ENCODE measurements at places on chromosomes 1 and 21. TPM values are rescaled to one million over a fixed set of nuclear protein-coding genes. Genes with fewer than 3 reads are reported as not detected.

GRCh38 chr1:90716243-90716551 lies 905 bp downstream of the BARHL2 start:
- DNase-seq, result no peak

NUP210L gene
- total RNA-seq, result 0.48 TPM

- no peak for DNase-seq
These were observed 7.0 kb downstream of the GPR37L1 start for GRCh38 chr1:202129453-202130296.

DNA sequence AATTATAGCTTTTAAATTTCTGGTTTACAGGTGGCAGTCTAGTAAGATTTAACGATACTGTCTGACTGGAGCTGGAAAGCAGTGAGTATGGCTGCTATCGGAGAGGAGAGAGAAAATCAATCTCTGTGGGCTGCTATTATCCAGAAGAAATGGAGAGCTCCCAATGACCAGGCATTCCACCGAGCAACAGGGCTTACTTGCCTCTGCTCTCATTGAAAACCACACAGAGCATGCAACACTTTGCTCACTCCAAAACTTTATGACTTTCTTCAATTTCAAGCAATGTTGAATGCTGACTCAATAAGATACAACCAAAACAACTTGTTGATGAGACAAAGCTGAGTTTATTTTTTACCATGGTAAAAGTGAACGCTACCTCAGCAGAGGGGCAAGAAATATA lies 337.0 kb upstream of the NCAM2 start:
- DNase-seq, result no peak

- no peak for DNase-seq
These were observed 9.1 kb upstream of the MTF1 start for GRCh38 chr1:37868466-37868865.

DNA sequence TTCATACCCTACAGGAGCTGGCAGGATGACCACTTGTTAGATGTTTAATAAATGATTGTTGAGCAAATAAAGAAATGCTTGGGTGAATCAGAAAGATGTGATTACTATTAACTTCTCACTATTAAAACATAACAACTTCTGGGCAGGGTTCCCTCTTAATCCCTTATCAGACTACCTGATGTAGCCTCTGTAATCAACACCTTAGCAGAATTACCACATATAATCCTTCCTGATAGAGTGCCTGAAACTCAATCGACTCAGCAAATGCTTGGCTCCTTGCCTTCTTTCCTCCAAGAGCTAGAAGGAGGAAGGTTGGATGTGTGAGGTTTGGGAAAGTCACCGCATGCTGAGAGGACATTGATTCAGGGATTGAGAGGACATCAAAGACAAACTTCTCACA lies 34.8 kb upstream of the DSCAM start:
- DNase-seq, result no peak

DNA sequence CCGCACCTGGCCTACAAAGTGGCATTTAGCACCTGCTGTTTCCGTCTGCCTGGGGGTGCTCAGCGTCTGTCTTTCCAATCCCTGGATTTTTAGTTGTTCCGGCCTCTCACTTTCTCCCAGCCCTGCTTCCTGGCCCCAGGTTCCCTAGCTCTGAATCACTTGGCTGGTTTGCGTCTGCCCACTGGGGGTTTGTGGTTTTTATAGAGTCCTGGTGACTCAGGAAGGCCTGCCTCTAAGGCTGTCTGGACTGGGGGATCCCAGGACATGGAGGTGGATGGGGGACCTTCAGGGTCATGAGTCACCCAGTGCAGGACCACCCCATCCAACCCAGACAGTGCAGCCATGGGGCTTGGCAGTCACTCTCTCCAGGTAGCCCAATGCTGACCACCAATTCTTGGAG lies 53.5 kb downstream of the MRPL37 start:
- no peak for DNase-seq

GRCh38 chr1:78003070-78003746 lies 1.5 kb upstream of the DNAJB4 start:
- no peak for DNase-seq

GRCh38 chr1:161721738-161722343 lies 497 bp downstream of the FCRLB start:
- no peak for DNase-seq

NBPF4 gene
- not detected for total RNA-seq

GRCh38 chr1:94883691-94884090 lies 43.2 kb downstream of the CNN3 start:
- no peak for DNase-seq

DNA sequence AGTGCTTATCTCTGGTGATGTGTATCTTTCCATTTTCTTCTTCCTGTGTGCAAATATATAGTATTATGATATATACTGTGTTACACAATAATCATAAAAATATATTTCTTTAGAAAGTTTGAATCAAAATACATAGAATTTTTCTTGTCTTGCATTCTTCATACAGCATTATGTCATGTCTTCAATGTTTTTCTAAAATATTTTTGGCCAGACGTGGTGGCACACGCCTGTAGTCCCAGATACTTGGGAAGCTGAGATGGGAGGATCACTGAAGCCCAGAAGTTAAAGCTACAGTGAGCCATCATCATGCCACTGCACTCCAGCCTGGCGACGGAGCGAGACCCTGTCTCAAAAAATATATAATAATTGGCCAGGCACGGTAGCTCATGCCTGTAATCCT lies 41.6 kb downstream of the IL6R start:
- DNase-seq, result no peak

MAP10 gene
- 2.3 TPM for total RNA-seq

- DNase-seq, result no peak
These were observed 17.1 kb downstream of the ZBTB17 start for GRCh38 chr1:15958793-15959192.

DNA sequence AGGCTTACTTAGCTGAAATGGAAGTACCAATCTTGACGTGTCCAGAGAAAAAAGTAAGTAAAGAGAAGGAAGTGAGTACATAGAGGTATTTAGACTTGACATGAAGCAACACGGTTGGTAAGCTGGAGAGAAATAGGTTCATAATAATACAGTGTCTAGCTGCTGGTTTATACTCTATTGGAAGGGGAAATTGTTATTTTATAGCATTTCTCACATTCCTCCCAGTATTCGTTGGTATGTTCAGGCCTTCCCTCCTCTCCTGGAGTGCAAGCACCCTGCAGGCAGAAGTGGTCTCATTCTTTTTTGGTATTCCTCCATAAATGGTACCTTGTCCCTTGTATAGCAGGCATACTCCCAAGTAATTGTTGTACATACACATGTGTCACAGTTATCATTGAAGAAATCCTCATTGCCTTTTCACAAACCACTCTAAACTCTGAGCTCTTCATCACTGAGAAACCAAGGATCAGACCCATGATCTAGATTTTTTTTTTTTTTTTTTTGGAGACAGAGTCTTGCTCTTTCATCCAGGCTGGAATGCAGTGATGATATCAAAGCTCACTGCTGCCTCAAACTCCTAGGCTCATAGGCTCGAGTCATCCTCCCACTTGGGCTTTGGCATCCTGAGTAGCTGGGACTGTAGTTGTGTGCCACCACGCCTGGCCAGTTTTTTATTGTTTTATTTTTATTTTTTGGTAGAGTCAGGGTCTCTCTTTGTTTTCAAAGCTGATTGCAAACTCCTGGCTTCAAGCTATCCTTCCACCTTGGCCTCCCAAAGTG lies 9.8 kb upstream of the IPO9 start:
- DNase-seq, result no peak

S100A7 gene
- not detected for total RNA-seq

DNA sequence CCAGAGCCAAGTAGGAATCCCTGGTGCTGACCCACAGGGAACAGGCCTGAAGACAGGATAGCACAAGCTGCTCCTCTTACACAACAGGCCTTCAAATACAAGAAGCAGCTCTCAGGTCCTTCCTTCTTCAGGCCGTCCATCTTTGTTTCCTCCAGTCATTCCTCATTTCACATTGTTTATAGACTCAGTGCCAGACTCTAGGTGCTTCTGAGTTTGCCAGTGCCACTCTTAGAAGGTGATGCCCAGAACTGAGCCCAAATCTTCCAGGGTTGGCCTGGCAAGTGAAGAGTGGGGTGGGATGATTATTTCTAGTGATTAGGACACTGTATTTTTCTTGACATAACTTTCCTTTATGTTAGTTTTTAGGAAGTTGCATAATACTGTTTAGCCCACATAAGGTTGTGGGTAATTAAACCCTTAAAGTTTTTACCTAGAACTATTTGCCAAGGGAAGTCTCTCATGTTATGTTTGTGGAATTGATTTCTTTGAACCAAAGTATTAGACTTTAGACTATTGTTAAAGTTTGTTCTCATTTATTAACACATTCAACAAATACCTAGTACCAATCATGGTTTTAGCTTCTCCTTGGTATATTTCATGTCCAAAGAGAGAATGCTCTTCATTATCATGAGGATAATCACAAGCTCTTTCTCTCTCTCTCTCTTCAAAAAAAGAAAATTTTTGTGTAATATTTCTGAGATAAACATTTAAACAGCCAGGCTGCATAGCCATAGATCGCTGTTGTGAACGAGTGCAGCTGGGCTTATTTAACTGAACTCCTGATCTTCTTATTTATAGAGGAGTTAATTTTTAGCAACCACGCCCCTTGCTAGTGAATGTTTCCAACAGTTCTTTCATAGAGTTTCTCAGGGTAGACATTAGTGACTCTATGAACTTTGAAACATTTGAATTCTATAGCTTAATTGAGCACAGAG lies 47.7 kb downstream of the PGM1 start:
- no peak for DNase-seq

- DNase-seq, result no peak
These were observed 113.2 kb upstream of the CYYR1 start for GRCh38 chr21:26686278-26686677.

EVA1B gene
- total RNA-seq, result 11.3 TPM

- DNase-seq, result no peak
These were observed 75.8 kb downstream of the FOXJ3 start for GRCh38 chr1:42259059-42259738.

DNA sequence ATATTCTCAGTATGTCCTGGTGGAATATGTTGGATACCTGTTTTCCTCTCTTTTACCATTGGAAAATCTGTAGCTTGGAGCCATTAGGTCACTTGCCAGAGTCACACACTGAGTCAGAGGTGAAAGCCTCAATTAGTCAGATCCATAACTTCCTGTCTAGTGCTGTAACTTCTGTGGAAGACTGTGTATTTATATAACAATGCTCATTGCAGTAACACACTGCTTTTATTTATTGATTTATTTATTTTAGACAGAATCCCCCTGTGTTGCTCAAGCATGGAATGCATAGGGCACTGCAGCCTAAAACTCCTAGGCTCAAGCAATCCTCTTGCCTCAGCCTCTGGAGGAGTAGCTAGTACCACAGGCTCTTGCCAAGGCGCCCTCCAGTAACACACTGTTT lies 1.3 kb upstream of the DOCK7 start:
- no peak for DNase-seq

DNA sequence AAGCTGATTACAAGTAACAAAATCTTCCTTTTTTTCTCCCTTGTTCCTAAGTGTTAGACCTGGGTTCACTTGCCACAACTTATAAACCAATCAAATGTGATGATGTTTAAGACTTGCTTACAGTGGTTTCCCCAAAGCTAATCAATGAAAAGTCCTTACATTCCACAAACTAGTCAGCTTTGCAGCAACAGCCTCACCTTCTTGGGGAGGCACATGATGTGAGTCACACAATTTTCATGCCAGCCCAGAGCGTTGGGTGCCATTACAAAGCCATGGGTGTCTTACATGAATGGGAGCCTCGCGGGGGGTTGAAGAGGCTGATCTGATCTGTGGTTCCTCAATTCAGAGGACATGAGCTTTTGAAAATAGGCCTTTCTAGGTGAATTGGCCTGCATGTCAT lies 91.6 kb upstream of the UBE2U start:
- DNase-seq, result no peak

LPGAT1 gene
- total RNA-seq, result 43.4 TPM

GRCh38 chr1:48552420-48552819 lies 80.4 kb upstream of the SPATA6 start:
- no peak for DNase-seq

COL11A1 gene
- 0.13 TPM for total RNA-seq

DNA sequence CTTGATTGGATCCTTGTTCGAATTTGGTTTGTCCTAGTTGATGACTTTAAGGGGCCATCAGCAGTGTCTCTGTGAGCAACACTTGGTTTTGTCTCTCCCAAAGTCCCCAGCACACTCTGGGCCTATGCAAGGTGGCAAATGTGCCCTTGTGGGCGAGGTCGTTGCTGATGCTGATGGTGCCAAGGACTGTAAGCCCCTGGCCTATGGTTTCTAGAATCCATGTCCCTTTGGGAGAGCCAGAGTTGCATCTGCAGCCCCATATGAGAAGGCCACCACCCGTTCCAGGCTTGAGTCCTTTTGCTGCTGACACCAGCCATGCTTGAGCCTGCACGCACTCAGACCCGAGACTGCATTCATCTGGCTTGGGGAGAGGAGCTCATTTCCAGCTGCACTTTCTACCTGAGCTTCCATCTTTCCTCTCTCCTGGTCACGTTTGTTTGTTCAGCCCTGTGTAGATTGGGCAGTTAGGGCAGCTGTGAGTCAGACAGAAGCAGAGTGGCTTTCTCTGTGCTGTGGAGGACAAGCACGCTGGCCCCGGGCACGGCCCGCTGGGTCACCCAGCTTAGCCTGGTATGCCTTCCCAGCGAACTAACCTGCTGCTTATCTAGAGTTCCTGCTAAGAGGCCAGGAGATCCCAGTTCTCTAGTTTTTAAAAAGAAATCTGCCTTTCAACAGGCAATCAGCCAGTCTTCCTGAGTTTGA lies 52.1 kb upstream of the CSF3R start:
- DNase-seq, result peak; percentile 47

LCE1D gene
- total RNA-seq, result not detected

GRCh38 chr21:38282921-38283320 lies 26.1 kb downstream of the KCNJ15 start:
- no peak for DNase-seq

DNA sequence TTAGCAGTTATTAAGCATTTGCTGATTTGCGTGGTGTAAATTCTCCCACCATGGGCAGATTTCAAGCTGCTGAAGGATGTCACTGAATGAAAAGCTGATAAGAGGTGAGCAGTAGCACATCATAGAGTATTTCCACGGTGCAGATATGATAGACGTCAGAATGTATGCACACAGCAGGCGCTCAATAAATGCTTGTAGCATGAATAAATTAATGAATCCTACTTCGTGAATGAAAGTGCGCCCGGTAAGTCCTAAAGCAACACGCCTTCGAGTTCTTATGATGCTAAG lies 510 bp upstream of the UBIAD1 start:
- no peak for DNase-seq

DNA sequence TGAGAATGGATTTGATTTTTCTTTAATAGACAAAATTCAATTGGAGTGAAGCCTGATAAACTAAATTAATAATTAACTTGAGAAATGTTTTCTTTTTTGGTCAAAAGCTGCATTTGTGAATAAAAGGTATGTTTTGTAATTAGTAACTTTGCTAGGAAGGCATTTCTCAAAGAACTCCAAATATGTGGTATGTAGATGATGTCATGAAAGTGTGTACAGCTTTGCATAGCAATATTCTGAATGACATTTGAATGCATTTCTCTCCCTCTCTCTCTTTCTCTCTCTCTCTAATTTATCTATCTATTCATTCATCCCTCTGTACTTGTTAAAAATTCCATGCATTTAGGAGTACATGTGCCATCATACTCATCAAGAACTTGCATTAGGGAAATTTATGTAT lies 109.1 kb upstream of the ADAMTS5 start:
- DNase-seq, result no peak

- no peak for DNase-seq
These were observed 912.6 kb downstream of the TTLL7 start for GRCh38 chr1:83086346-83086745.

All from cardiac septum (tissue), 1 donor.